ENCODE measurements at places on chromosomes 2 and 18. TPM values are rescaled to one million over a fixed set of nuclear protein-coding genes. Genes with fewer than 3 reads are reported as not detected.

- no peak for DNase-seq
Measured at GRCh38 chr2:236904389-236905263, 181.1 kb upstream of the COPS8 start.

DNA sequence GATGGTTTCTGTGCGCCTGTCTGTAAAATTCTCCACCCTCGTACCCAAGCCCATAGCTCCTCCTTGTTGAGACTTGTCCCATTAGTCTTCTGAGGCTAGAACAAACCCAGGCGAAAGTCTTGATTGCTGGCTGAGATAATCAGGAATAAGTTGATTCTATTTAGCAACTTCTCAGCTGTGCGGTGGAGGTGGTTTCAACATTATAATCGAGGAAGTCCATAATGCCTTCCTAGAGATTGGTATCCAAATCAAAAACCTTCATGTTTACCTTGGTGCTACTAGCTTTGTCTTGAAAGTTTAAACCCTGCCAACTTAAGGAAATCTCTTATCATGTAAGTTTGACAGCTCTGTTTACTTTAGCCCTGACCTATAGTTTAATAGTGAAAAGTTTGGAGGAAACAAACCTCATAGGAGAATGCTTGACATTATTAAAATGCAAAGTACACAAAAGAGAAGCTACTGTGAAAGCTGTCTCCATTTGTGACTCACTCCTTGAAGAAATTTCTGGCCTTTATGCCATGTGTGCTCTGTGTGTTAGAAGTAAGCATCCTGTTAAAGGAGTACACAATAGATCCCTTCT, 36.6 kb upstream of the DSC1 start:
- no peak for DNase-seq

- DNase-seq: no peak
Measured at GRCh38 chr18:801137-801536, 10.9 kb downstream of the YES1 start.

DNA sequence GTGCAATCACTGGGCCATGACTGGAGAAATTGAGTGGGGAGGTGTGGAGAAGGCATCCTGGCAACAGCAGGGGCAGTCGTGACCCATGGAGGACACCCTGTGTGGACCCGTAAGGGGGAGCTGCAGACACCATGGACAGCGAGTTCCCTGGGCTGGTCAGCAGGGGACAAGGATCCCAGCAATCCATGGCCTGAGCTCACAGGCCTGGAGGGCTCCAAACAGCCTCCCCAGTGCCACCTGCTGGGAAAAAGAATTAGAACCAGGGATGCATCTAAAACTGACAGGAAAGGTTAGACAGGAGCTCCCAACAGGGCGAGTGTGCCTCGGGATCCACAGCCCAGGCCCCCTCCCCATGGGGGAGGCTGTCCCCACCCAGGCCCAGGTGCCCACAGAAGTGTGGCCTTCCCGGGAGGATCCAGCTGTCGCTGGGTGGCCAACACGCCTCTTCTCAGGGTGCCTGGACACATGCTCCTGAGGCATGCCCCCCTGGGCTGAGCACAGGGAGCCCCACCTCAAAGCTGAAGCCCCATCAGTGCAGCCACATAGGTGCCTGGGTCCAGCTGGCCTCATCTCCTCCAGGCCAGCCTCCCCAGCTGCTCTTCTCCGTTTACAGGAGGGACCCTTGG, 20.5 kb upstream of the KIF1A start:
- DNase-seq: no peak

- no peak for DNase-seq
Measured at GRCh38 chr2:202171241-202171825, 67.1 kb downstream of the SUMO1 start.

GRCh38 chr2:111120253-111121027, at the start of gene BCL2L11:
TSS of gene BCL2L11 (plus strand) at chr2:111120914. CDS start at chr2:111123746, 2,832 bp downstream.
- peak; percentile 66 for DNase-seq

- DNase-seq: no peak
Measured at GRCh38 chr18:23539911-23540525, 36.7 kb downstream of the RMC1 start.

CDK15 gene
- total RNA-seq: 1.6 TPM

DNA sequence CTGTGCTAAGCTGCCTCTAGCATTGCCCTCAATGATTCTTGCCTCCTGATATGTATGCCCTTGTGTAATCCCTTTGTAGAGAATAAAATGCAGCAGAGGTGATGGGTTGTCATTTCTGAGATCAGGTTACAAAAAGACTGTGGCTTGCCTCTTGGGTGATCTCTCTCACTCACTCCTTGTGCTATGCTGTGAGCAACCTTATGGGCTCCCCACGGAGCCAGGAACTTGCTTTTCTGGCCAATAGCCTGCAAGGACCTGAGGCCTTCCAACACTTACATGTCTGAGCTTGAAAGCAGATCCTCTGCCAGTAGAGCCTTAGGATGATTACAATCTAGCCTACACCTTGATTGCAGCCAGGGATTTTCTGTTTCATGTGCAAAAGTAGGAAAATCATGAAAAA, 123.1 kb upstream of the XIRP2 start:
- DNase-seq: no peak

HOXD4 gene
- 5.4 TPM for total RNA-seq

DNA sequence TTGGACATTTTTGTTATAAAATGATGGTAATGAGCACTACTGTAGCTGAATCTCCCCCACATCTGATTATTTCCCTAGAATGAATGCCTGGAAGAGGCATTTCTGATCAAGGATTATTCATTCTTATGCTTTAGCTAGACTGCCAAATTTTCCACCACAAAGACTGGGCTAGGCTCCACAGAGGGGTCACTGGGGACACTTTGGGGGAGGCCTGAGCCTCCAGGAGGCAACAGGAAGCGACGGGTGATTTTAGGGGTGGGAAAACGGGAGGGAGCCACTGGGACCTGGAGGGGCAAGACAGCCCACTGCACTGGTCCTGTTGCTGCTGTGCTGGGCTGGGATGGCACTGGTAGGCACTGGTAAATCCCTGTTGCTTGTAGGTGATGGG, 2.4 kb upstream of the ASB1 start:
- DNase-seq: peak; percentile 35

HOXD13 gene
- total RNA-seq: not detected

GRCh38 chr2:241980193-241980592, 110.7 kb downstream of the RTP5 start:
- DNase-seq: no peak

DNA sequence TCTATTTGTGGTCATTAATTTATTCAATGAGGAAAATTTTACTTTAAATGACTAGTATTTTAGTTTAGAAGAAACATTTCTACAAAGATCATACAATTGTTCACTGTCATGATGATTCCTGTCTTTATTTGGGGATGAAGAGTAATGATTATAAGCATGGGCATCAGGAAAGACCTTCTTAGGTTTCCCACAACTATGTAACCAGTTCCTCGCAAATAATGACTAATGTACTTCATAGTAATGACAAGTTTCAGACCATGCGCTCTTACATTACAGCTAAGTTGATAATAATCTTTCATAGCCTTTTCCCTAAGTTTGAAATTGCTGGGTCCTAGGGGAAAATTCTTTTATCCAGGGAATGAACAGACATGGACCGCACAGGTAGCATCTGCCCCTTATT, 90.5 kb downstream of the MYO5B start:
- no peak for DNase-seq

OR6B2 gene
- total RNA-seq: not detected

SEH1L gene
- 28.1 TPM for total RNA-seq

DNA sequence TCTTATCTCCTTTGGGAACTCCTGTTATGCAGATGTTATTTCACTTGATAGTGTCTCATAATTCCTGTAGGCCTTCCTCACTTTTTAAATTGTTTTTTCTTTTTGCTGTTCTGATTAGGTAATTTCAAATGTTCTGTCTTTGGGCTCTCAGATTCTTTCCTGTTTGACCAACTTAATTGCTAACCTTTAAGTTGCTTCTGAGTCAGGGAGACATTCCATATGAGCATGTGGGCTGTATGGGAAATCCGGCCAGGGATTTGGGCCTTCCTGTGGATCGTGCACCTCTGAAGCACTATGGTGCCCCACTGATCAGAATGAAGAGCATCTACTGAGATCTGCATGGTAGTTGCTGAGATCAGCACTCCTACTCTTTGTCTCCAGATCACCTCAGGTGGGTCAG, 44.7 kb upstream of the REEP1 start:
- no peak for DNase-seq

DNA sequence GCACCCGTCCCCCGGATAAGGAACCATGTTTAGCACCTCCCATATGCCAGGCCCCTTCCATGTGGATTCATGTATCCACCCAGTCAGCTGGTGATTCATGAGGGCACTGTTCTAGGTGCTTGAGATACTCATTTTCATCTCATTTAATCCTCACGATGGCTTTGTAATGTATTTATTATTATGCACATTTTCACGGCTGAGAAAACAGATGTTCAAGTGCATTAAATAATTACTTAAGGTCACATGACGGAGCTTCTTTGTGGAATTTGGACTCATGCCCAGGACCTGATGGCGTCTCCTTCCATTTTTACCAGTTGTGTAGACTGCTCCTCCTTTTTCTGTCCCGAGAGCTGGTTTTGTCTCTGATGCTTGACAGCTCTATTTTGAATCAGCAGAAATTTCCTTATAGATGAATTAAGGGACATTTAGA, 72.2 kb upstream of the RBM44 start:
- DNase-seq: peak; percentile 81
